ENCODE measurements at places on chromosomes 1 and 21.

DNA sequence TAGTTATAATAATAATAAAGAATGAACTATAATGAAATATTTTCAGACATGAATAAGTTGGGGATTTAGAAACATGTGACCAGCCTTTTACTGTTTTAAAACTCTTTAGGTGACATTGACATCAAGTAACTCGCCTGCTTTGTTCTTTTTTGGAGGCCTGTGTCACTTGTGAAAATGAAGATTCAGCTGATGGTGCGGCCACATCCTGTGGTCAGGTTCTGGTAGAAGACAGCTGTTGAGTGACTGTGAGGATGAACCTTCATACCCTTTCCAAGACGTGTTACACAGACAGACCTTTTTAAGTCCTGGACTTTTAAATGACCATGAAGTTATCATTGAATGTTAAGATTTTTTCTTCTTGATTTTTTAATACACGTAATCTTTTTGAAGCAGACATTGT is 10.3 kb downstream of the UTS2 start:
- DNase-seq, result no peak

DNA sequence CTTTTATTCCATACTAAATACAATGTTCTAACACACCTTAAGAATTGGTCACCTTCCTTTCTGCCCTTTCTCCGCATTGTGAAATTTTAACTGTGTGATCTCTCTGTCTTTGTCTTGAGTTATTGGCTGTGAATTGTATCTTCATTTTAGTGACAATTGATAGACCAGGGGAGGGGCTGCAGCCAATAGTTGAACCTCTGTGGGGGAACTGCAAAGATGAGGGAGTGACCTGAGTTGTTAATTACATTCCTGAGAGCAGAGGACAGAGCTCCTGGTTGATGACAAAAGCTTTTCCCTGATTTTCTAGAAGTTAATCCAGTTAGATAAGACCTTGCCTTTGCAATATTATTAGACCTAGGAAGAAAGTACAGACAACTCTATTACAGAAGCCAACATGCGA is 1535.7 kb downstream of the BRINP3 start:
- no peak for DNase-seq

- no peak for DNase-seq
These were observed 85.8 kb upstream of the IPO9 start for GRCh38 chr1:201742955-201743805.

DNA sequence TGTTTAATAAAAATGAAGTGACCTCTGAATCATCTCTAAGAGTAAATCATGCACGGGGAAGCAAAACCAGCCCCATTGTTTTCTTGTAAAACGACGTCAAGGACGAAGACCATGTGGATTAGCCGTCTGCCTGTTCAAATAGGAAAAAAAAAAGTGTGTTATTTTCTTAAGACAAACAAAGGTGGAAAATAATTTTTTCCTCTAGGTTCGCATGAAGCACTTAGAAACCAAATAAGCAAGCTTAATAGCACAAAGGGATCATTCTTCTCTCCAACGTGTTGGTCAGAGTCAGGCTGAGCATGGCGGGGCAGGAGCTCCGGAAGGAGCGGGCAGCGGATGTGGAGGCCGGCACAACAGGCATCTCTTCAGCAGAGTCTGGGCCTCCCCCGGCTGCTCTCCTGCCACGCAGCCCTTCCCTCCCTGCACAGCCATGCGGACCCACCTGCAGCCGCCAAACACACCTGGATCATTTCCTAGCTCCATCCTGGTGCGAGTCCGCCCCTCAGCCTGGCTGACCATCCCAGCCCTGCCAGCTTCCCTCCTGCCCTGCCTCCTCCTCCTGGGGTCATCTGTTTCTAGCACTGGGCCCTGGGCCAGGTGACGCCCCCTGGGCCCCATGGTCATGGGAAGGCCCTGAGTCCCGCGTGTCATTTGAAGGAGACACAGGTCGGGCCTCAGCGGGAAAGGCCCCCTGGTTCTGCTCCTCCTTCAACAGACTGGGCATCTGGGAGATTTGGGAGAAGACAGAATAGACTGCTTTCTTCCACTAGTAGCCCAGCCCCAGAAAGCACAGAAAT is 40.2 kb downstream of the MX1 start:
- no peak for DNase-seq

- no peak for DNase-seq
These were observed 71.9 kb upstream of the PRDX6 start for GRCh38 chr1:173405281-173405680.

- DNase-seq, result no peak
These were observed 21.2 kb upstream of the CHI3L1 start for GRCh38 chr1:203207751-203208150.

- DNase-seq, result no peak
These were observed 122.5 kb downstream of the GIPC2 start for GRCh38 chr1:78168306-78168705.

DNA sequence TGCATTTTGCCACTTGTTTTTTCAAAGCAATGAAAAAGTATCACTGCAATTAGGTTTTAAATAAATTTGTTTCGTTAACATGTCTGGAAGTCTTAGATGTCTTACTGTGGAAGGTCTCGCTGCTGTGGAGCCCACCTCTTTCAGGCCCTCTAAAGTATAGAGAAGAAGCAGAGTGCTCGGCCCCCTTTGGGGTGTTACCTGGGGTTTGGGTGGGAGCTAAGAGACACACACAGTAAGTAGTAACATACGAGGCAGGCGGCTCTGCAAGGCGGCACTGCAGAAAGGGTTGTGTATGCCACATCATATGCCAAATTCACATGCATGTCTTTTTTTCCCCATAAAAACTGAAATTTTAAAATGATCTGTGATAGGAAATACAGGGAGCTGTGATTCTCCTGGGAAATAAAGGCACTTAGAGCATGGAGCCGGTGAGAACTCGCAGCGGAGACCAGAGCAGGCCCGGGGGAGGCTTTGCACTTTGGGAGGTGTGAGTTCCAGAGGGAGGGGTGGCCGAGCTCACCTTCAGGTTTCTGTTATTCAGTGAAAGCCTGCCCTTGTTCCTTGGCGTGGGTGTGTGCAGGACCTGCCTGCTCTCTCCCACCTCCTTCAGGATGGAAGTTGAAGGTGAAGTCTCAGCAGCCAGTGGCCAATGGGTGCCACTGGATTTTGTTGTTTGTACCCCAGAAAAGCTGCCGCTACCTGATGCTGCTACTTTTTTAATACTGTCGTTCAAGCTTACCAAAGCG is 35.7 kb upstream of the PWP2 start:
- no peak for DNase-seq

DNA sequence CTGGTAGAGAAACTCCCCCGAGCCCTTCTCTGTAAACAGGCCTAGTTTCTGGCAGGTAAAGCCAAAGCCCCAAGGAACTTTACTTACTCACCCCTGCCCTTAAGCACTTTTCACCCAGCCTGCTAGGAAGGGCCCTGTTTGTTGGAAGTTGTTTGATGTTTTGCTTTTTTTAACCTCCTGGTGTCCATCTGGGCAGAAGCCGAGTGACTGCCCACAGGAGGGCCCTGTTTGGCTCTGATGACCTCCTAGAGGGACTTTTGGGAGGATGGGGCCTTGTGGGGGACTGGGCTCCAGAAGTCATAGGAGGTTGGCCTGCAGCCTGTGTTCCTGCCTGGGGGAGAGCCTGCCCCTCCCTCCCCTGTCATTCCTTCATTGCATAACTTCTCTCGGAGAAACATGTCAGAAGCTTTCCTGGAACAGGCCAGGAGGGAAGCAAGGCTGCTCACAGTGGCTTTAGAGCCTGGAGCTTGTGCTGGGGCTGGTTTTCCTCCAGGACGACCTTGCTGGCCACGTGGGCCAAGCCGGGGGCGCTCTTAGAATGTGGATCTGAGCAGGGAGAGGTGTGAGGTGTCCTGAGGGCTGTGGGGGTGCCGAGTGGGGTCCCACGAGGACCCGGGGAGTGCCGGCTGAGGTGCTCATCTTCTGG is 33.9 kb downstream of the COQ8A start:
- no peak for DNase-seq

Data from HCT116 (cell line).